Effector CD8-positive, alpha-beta T cell (primary cell): ENCODE measurements at places on chromosomes 3 and 15.

DNA sequence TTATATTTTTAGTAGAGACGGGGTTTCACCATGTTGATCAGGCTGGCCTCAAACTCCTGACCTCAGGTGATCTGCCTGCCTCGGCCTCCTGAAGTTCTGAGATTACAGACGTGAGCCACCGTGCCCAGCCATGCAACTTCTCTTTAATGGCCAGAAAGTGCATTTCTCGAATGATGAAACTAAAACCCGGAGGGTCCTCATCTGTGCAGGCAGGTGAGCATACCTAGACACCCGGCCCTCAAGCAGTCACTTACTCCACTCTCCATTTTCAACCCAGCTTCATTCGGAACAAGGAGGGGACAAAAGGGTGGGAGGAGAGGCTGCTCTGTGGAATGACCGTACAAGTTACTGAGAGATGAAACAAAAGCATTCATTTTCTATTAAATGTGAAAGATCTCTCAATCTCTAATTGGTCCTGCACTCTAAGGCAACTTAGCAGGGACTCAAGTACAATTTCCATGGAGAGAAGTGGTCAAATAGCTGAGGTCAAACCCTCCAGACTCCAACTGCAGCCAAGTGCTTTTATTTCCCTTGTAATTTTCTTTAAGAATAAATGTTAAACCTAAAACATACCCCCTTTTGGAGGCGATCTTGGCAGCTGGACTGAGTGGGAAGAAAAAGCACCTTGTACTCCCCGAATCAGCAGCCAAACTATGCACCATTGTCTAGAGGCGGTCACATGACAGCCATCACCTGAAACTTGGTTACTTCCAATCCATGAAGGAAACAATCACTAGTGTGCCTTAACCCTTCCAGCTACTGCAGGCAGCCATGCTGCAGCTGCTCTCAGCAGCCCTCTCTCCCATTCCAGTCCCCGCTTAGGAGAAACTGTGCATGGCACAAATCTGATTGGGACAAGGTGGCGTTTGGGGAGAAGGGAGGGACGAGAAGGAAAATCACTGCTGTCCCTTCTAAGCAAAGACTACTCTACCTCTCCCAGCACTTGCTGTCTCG lies 62.2 kb downstream of the VGLL4 start:
- DNase-seq, result no peak

DNA sequence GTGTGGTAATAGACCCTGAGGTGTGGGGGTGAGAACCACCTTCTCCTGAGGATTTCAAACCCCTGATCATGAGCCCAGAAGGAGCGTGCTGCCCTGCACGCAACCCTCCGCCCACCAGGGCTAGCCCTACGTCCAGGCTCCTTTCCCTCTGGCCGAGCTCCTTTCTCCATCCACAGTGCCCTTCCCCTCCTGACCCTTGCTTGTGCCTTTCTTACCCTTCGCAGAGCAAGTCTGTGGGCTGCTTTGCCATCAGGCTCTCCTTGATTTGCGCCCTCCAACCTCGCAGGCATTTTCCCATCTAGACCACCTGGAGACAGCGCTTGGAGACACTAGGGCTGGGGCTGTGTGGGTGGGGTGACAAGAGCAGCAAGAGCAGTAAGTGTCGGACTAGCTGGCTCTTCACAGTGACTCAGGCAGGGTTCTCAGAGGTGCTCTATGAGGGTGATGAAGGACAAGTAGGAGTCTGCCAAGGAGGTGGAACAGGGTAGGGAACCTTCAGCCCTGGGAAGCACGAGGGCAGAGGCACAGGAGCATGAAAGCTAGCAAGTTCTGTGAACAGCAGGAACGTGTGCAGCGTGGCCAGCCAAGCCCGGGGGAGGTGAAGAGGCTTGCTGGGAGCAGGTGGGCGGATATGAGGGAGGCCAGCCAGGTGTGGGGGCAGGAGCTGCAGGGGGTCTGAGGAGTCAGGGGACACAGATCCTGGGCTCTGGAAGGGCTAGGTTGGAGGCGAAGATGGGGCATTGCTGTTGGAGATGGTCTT lies 2.5 kb upstream of the SLC38A3 start:
- no peak for DNase-seq

DNA sequence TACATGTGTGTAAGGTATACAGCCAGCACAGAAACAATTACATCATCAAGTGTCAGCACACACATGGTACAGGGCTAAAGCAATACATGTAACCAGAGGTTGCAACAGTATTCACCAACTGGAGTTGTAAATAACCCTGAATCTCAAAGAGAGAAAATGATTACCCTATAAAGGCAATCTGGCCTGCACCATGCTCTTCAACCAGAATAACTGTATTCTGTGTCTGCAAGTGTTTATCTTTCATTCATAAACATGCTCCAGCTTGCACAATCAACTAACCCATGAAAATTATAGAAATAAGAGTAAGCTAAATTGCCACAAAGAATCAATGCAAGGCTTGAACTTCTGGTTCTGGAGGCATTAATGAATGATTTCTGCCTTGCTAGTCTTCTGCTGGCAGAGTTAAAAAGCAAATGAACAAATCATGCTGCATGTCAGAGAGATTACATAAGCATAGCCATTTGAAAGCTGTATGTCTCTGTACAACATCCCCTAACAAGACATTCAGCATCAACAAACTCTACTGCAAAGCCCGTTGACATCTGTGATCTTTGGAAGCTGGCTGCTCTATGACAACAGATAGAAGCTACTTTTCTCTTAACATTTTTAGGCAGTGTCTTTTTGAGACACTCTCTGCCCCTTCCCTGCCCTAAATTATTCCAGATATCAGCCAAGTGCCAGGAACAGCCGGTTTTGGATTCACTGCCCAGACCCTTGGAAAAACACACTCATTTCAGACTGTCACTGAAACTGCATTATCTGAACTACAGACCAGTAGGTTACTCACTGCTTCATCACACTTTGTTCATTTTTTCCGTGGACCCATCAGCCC lies 871.0 kb downstream of the OTOL1 start:
- DNase-seq, result no peak

DNA sequence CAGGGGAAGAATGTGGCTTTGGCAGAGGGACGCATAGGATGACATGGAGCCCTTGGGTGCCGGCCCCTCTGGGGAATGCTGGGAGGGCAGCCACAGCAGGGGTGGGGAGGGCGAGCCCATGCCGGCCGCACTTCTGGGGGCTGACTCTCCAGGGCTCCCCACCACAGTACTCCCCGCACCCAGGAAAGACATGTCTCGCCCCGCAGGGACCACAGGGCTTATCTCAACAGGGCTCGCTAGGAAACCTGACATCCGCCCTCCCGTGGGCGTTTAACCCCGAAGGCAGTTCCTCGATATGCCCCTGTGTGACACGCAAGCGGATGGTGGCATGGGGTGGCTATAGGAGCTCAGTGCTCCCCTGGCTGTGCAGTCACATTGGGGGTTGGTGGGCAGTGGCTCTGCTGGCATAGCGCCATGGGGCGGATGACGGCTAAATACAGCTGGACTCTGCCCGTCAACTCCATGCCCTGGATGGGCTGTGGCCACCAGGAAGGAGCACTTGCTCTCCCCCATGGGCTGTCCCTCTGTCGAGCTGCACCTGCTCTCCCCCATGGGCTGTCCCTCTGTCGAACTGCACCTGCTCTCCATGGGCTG lies 141.4 kb downstream of the ADAMTS17 start:
- no peak for DNase-seq

- no peak for DNase-seq
Measured at GRCh38 chr3:71101626-71102025, 481.9 kb downstream of the FOXP1 start.

- no peak for DNase-seq
Measured at GRCh38 chr15:85870216-85871014, 75.7 kb upstream of the KLHL25 start.

GRCh38 chr3:8052659-8053058 lies 449.0 kb upstream of the LMCD1 start:
- DNase-seq, result no peak

DNA sequence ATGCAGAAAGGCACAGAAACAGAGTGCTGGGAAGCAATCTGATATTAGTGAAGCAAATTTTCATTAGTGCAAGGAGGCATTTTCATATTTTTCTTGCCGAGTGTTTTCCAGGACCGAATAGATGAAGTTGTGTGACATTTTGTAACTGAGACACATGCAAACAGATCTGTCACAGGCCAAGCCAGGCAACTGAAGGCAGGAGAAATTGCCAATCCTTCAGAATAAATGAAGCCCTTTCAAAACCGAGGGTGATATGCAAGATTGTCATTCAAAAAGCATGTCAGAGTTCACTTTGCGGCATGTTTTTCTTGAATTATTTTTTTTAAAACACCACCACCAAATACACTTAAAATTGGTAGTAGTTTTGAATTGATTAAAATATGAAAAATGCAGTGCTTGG lies 6.2 kb downstream of the LMOD3 start:
- DNase-seq, result no peak

DNA sequence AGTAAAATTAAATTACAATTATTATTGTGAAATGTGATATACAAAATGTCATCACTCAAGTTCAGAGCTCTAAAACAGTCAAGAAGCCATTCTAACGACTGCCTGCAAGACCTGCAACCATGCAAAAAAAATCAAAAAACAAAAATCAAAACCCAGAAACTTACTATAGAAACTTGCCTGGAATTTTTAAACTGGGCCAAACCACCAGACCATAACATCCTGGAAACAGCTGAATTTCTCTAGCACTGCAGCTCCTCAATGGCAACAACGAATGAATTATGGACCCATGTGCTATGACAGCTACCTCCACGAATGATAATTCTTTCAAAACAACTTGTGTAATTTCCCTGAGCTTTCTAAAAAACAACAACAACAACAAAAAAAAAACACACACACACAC lies 130.0 kb upstream of the KCNMB2 start:
- no peak for DNase-seq

- no peak for DNase-seq
Measured at GRCh38 chr15:35218215-35218614, 133.1 kb upstream of the NANOGP8 start.

GRCh38 chr3:57434041-57434440 lies 110.1 kb downstream of the DNAH12 start:
- no peak for DNase-seq

DNA sequence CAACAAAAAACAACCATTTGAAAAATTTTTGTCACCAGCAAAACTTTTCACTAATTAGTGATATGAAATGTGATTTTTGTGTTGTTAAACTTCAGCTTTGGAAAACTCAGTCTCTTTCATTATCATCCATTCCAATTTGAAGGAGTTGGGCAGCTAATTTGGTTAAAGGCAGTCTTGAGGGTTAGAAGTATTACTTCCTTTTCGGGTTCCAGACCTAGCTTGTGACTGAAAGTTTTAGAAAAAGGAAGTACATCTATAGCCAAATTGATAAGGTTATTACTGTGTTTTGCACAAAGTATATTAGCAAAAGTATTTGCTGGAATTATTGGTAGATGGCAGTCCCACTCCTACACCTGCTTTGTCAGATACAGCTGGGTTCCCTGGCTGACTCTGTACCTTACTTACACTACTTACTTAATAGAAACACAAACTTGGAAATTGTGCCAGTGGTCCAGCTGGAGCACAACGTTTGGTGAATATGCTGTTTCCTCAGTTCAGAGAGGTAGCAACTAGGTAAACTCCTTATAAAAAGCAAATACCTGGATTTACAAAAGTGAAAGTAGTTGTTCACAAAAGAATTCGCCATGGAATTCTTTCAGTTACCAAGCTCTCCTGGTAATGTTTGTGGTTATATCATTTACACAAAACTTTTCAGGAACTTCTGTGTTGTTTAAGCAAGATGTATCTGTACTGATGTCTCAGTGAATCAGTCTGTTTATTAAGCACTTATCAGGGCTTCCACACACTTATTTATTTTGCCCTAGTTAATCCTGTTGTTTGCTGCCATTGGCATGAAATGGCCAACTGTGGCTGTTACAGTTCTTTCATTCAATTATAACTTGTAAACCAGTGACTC lies 31.6 kb downstream of the TIPARP start:
- no peak for DNase-seq

DNA sequence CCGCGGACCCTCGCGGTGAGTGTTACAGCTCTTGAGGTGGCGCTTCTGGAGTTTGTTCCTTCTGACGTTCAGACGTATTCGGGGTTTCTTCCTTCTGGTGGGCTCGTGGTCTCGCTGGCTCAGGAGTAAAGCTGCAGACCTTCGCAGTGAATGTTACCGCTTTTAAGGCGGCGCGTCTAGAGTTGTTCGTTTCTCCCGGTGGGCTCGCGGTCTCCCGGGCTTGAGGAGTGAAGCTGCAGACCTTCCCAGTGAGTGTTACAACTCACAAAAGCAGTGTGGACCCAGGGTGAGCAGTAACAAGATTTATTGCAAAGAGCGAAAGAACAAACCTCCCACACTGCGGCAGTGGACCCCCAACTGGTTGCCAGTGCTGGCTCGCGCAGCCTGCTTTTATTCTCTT lies 177.1 kb downstream of the UACA start:
- no peak for DNase-seq

GRCh38 chr15:26148156-26148860 lies 285.2 kb upstream of the ATP10A start:
- no peak for DNase-seq

GRCh38 chr3:64548200-64548889 lies 139.5 kb downstream of the ADAMTS9 start:
- no peak for DNase-seq

DNA sequence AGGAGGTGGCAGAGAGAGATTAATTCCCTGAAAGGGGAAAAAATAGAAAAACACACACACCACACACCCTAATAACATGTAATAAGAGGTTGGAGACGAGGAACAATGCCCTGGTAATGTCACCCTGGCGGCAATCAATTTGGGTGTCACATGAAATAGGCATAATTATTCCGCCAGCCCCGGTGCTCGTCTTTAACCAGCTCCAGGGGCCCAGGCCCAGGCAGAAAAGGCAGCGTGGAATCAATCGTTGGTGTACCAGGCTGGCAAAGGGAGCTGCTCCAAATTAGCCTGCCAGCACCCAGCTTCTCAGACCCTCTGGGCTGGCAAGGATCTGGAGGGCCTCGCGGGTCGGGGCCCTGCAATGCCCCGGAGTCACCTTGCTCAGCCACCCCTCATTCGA lies 5.6 kb downstream of the LINGO1 start:
- DNase-seq, result no peak

- DNase-seq, result no peak
Measured at GRCh38 chr3:172334671-172335207, 113.5 kb downstream of the GHSR start.

DNA sequence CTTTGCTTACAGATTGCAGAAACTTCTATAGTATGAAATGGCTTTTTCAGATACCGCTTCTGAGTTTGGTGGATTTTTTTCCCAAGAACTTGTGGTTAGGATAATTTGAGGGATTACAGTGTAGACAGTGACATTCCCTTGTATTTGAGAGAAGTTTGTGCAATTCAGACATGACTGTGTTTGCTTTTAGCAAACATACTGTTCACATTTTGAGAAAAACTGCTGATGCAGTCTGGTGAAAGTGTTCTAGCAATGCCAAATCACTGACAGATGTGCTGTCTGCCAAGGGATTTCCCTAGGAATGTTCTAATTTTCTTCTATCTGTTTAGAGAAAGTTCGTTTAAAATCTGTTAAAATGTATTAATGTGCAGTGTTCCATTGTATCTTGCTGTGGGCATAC lies 652.6 kb downstream of the FHIT start:
- DNase-seq, result no peak

- DNase-seq, result peak; percentile 13
Measured at GRCh38 chr3:49295489-49296058, 18.5 kb upstream of the C3orf62 start.
